A549 treated with DMSO at 1 μM for 4 hours (cell line): ENCODE measurements at places on chromosomes 11 and 22. TPM values are rescaled to one million over a fixed set of nuclear protein-coding genes. Genes with fewer than 3 reads are reported as not detected.

Gene MYH9
- 193 to 218 TPM (median 197 TPM) in 5 replicates for total RNA-seq

Gene ENTHD1
- total RNA-seq: not detected in 5 replicates

Gene RTN4RL2
- 75.3 to 131 TPM (median 110 TPM) in 5 replicates for total RNA-seq

Gene SLC6A5
- total RNA-seq: not detected in 5 replicates

Gene HBB
- not detected in 5 replicates for total RNA-seq

Gene MUC2
- 0.17 to 0.35 TPM (median 0.18 TPM) in 5 replicates for total RNA-seq

Gene BCO2
- 0.70 to 1.0 TPM (median 0.93 TPM) in 5 replicates for total RNA-seq

Gene KDM4D
- total RNA-seq: 0.40 to 0.70 TPM (median 0.47 TPM) in 5 replicates

Gene ZNF280B
- 1.5 to 2.2 TPM (median 1.8 TPM) in 5 replicates for total RNA-seq

Gene DEFB131B
- not detected in 5 replicates for total RNA-seq

Gene ELFN2
- 6.2 to 10.0 TPM (median 8.2 TPM) in 5 replicates for total RNA-seq

Gene SHISAL1
- total RNA-seq: 7.7 to 9.2 TPM (median 8.7 TPM) in 5 replicates

Gene ATP6V1E1
- 110 to 126 TPM (median 122 TPM) in 5 replicates for total RNA-seq

Gene MN1
- total RNA-seq: 3.0 to 4.6 TPM (median 4.3 TPM) in 5 replicates

Gene CFAP300
- total RNA-seq: 5.6 to 10.1 TPM (median 6.5 TPM) in 5 replicates

Gene OR8G1
- not detected in 5 replicates for total RNA-seq
